ENCODE measurements at places on chromosomes 16 and 17.

GRCh38 chr17:82838386-82839063 lies 1.3 kb downstream of the ZNF750 start:
- DNase-seq = no peak

DNA sequence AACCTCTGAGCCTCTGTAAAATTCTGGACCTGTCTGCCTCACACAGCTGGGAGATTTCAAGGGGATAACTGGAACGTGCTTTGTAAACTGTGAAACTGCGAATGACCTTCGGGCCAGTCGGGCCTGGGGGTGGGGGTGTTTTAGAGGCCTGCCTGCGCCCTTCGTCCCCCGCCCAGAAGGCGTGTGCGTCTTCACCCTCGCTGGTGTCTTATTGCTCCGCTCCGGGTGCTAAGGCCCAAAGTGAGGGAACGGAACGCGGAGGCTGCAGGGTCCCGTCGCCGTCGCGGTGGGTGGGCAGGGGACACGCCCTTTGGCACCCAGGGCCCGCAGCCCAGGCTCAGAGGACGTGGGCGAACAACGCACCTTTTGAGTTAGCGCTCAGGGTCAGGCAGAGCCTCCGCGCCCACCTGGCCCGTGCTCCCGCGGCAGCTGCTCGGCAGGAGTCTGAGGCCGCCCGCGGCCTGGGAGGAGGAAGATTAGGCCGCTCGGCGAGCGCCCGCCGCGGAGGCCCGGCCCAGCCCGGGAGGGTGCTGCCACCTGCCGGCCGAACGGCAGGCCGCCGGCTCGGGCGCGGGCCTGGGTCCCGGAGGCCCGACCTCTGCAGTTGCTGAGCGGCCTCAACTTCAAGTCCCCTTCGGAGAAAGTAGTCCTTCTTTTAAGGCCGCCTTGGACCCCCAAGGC lies 29.7 kb downstream of the DCAKD start:
- DNase-seq = peak; percentile 48

DNA sequence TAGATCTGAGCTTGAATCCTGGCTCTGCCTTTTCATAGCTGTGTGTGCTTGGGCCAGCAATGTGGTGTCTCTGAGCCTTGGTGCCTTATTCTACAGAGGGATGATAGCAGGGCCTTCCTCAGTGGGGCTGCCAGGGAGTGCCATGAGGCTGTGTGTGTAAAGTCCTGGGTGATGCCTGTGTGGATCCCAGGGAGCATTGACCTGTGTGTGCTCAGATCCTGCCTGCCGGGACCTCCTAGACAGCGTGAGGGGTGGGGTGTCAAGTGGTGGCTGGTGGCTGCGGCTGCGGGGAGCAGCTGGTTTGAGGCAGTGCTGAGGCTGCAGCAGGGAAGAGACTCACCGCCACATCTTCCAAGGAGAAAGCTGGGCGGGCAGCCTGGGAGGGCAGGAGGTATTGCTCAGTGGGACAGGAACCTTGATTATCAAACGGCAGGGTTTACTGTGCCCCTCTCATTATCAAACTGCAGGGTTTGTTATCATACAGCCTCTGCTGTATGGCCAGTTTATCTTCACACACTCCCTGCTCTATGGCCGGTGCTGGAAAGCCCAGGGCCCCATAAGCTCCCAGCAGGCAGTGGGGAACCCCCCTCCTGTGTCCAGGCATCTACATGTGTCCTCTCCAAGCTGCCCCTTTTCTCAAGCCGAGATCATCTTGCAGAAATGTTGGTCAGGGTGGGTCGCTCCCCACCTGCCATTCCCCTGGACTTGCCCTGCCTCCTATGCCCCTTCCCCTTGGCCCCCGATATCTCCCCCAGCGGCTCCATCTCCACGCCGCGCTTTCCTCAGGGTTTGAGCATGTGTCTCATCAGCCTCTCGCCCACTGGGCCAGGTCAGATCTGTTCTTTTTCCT lies 3.1 kb upstream of the ADCY7 start:
- no peak for DNase-seq

DNA sequence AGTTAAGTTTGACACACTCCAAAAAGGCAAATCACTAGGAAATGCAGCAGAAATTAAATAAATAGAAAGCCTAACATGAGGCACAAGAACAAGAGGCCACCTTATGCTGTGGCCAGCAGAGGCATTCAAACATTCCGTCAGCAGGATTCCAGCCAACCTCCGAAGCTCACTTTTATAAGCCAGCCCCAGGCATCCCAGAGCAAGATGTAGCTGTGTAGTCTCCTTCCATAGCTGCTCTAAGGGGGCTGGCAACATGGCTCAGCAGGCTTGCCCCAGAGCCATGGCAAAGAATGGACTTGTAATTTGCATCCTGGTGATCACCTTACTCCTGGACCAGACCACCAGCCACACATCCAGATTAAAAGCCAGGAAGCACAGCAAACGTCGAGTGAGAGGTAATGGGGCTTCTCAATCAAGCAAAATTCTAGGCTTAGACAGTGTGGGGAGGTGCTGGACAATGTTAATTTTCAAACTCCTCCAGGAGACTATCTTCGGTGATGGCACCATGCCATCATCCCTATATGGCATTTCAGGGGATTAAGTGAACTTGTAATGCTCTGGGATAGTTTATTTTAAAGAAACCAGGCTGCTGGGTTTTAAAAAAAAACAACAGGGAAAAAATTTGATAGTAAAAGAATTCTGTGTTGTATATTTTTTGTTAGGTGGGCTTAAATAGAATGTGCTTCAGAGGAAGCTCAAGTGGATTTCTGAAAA lies at the start of gene CLEC3A:
TSS of gene CLEC3A (plus strand) at position 202 of the 714 bp plus-strand sequence. CDS start at position 281, 79 bp downstream.
- no peak for DNase-seq

DNA sequence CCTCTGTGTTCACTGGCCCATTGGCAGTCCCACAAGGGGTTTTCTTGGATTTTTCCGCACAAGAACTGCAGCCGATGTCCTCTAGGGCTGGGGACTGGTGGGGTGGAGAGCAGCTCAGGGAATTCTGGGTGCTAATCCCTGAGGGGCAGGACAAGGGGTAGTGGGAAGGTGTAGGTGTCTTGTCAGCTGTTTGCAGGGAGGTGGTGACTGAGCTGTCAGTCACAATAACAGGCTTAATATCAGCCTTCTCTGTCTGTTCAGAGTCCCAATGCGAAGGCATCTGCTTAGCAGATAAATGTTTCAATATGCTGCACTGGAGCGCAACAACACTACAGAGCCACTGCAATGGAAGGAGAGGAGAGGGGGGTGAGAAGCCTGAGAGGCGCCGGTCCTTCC lies 10.1 kb upstream of the DHRS13 start:
- DNase-seq = no peak

- DNase-seq = no peak
These were observed 20.4 kb upstream of the YPEL2 start for GRCh38 chr17:59311051-59311468.

- no peak for DNase-seq
These were observed 41.2 kb downstream of the PRMT7 start for GRCh38 chr16:68351991-68352431.

- DNase-seq = no peak
These were observed 92.1 kb upstream of the HLF start for GRCh38 chr17:55172612-55173011.

DNA sequence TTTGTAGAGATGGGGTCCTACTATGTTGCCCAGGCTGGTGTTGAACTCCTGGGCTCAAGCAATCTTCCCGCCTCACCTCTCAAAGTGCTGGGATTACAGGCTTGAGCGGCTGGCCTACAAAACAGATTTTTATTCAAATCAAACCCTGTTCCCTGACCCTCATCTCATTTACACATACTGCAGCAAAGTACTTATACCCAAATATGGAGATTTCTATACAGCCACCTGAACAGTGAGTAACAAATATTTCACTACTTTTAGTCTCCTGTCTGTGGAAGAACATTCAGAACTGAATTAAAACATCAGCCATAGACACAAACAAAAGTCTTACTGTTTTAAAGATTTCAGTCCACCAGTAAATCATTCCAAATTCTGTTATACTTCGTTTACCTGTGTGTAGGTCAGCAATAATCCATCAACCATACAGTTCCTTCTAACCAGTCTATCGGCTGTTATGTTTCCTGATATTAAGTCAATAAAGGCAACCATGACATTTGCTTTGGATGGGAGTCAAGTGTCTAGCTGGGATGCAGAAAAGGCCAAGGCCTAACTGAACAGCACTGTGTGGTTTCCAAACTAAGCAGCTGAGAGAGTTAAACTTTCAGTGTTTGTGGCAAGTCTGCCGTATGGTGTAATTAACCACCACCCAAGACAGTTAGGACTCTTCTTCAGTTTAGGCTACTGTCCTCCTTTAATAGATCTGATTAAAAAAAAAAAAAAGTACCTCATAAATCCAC lies 22.3 kb downstream of the ERN1 start:
- no peak for DNase-seq

DNA sequence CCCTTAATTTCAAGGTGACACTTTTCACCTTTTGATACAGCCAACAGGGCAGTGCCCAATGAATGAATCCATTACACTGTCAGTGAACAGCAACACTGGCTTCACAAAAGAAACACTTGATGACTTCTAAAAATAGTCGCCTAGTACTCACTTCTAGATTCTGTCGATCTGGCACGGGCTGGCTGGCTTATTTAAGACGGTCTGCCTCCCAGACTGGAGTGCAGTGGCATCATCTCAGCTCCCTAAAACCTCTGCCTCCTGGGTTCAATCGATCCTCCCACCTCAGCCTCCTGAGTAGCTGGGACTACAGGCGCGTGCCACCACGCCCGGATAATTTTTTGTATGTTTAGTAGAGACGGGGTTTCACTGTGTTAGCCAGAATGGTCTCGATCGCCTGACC lies 1.9 kb downstream of the NDUFAB1 start:
- no peak for DNase-seq

DNA sequence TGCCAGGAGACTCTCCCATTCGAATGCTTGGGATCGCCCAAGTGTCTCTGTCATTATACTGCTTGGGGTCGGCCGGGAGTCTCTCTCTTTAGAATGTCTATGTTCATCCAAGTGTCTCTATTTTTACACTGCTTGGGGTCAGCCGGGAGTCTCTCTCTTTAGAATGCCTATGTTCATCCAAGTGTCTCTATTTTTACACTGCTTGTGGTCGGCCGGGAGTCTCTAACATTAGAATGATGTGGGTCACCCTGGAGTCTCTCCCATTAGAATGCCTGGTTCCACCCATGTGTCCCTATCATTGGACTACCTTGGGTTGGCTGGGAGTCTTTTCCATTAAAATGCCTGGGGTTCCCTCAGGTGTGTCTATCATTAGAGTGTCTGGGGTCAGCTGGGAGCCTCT lies 2230.4 kb downstream of the TP53TG3F start:
- no peak for DNase-seq

- DNase-seq = no peak
These were observed 77.2 kb downstream of the C17orf67 start for GRCh38 chr17:56756536-56756935.

DNA sequence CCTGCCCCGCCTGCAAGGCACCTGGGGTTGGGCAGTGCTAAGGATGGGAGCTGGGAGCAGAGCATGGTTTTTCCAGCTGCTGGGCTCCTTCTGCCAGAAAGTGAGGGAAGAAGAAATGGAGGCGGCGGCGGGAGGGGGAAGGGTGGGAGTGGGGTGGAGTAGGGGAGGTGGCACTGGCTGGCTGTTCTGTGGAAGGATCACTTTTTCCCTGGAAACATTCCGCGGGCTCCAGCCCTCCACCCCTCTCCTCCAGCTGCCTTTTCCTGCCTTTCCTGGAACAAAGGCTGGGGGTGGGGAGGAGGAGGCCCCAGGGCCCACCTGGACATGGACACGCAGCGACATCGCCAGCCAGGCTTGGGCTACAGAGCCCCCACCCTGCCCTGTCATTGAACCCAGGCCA lies 41.1 kb downstream of the CFAP20 start:
- no peak for DNase-seq

- DNase-seq = no peak
These were observed 27.6 kb downstream of the ITGB3 start for GRCh38 chr17:47281216-47281615.

GRCh38 chr17:6041246-6041645 lies 28.9 kb upstream of the WSCD1 start:
- DNase-seq = no peak

- no peak for DNase-seq
These were observed 416 bp downstream of the KIFC3 start for GRCh38 chr16:57801809-57802340.

DNA sequence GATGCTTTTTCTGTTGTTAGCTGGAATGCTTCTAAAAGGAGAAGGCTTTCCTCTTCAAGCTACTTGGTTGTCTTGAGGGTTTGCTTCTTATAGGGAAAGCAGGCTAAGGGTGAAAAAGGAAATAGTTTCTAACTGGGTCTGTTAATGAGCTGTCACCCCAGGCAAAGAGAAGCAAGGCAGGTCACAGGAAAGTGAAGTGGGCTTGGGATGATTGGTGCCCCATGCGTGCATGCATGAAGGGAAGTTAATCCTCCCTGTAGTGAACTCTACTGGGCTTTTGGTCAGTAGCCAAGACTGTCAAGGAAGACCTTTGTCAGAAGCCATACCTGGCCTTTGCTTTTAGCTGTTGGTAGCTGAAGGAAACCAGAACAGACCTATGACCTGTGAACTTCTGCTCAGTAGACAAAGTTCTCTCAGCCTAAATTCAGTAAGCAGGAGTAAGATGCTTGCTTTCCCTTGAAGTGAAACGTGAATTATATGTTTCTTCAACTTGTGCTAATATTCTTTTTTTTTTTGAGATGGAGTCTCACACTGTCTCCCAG lies 16.5 kb downstream of the TENT4B start:
- no peak for DNase-seq

Data from stimulated activated CD8-positive, alpha-beta memory T cell treated with anti-CD3 and anti-CD28 coated beads, Interleukin-7, amount 100 ng/mL, for 4 hours (primary cell).